DMS153 (cell line): ENCODE measurements at places on chromosomes 13 and 19.

GRCh38 chr19:4586691-4587090 lies 27.2 kb upstream of the SEMA6B start:
- no peak for DNase-seq

- DNase-seq: no peak
Measured at GRCh38 chr13:32501064-32501463, 37.5 kb downstream of the N4BP2L2 start.

DNA sequence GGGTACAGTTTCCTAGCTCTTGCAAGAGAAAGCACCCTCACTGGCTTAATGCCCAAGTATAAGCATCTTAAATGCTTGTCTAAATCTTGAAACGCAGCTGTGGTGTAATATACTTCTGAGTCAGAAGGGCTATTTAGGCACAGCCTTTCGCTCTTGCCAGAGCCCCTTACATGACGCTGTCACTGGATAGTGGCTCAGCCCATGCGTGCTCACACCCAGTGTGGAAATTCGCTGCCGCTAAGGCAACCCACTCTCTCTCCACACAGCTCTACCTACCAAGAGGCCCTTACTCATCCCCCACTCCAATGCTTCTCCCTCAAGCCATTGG lies 24.0 kb downstream of the UQCRFS1 start:
- DNase-seq: no peak

DNA sequence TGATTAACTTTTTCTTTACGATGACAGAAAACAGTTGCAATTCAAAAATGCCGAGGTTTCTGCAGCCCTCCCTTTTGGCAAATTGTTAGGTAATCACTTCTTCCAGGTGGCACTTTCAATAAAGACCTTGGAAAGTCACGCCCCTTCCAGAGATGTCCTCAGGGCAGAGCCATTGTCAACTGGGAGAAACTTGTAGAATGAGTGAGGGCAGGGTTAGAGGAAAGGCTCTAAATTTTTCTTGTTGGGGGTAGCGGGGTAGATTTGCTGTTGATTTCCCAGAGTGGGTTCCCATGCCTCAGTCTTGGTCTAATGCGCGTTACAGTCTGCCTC lies 421.1 kb downstream of the FGF9 start:
- DNase-seq: no peak
